Muscle of leg (tissue), 16 donors: ENCODE measurements at places on chromosomes 5 and 9.

- no peak for DNase-seq
These were observed 16.9 kb downstream of the ADAMTSL2 start for GRCh38 chr9:133551446-133551845.

- no peak for DNase-seq
These were observed 291.2 kb downstream of the CWC27 start for GRCh38 chr5:65059681-65060598.

GRCh38 chr5:56517011-56517416, 283.9 kb upstream of the ANKRD55 start:
- DNase-seq, result peak; percentile 64

- DNase-seq, result no peak
These were observed 30.2 kb downstream of the RASGEF1C start for GRCh38 chr5:180178531-180179441.

GRCh38 chr9:109893241-109893640, 113.2 kb downstream of the PALM2AKAP2 start:
- DNase-seq, result no peak

GRCh38 chr9:86667307-86667706, 280.0 kb downstream of the GAS1 start:
- no peak for DNase-seq

GRCh38 chr9:107161338-107161737, 121.7 kb upstream of the RAD23B start:
- DNase-seq, result no peak

GRCh38 chr9:133031496-133031911, 707 bp downstream of the GTF3C5 start:
- DNase-seq, result no peak

GRCh38 chr9:77743386-77743785, 95.3 kb upstream of the GNA14 start:
- DNase-seq, result peak; percentile 57

DNA sequence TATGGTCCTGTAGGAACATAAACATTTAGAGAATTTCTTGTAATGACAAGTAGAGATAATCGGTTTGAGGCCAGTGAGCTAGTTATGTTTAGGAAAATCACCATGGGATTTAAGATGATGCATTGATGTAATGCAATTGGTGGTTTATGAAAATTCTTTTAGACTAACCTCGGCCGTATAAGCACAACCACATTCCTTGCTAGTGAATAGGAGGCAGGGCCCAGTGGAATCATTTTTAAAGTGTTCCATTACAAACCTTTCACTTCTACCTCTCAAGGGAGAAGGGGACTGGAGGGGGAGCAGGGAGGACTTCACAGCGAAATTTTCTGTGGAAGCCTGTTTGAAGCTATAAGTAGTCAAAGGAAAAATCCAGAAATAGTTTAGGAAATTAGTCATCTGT, 71.8 kb upstream of the NFIL3 start:
- DNase-seq, result peak; percentile 56

DNA sequence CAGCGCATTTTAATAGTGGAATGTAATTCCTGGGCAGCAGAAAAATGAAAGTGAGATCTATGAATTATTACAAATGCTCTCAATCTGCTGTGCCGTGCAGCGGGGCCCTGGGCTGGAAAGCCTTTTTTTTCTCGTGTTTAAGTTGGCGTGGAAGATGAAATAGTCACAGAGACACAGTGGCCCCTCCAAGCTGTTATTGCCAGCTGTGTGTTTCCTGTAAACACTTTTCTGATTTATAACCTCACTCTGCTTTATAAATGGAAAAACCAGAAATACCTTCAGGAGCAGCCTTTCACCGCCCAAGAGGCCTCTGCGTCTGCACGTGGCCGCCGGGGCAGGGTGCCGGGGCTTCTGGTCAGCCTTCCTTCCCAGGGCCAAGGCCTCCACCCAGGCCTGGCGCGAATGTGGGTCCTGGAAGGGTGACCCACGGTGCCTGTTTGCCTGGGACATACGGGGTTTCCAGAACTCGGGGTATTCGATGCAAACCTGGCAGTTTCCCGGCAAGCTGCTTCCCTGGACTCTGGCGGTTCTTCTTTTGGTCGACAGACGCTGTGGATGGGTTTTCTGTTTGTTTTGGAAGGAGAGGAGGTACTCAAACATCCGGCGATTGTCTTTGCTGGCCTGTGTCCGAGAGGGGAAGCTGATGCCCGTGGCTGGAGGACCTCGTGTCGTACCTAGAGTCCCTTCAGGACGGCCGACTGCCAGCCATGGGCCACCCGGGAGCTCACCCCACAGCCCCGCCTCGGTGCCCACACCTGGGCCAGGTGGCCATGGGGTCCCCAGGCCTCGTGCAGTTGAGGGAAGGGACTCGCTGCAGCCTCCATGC, 256.7 kb downstream of the PARP8 start:
- DNase-seq, result peak; percentile 26

- DNase-seq, result no peak
These were observed 6.4 kb downstream of the ABLIM3 start for GRCh38 chr5:149147676-149148075.

GRCh38 chr9:16321461-16322119, 548.9 kb downstream of the BNC2 start:
- no peak for DNase-seq

DNA sequence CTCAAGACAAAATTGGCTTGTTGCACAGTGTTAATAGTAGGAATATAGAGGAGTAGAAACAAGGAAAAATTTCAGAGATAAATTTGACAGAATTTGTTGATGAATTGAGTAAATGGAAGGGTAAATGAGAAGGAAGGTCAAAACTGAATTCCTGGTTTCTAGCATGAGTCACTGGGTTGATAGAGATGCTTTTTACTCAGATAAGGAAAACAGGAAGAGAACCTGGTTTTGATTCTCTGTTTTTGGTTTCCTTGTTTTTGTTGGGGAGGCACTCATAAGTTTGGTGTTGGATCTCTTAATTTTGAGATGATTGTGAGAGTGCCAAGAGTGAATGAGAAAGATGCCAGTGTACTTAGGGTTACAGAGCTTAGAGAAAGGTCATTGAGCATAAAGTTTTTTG, 7.1 kb downstream of the LRRC70 start:
- no peak for DNase-seq

- DNase-seq, result no peak
These were observed 19.9 kb downstream of the CCNH start for GRCh38 chr5:87392801-87393200.

DNA sequence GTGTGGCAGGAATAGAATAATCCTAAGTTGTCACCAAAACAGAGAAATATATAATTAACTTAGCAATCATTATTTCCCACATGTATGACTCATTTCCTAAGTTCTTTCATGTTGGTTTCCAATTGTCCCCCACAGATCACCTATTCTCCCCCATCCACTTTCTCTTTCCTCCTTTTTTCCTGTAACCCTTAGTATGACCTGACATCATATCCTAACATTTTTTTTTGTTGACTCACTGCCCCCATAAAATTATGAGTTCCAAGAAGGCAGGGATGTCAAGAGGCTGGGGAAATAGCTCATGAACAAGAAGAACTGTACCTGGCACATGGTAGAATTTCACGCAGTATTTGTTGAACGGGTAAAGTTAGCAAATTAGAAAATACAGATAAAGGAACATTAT, 186.7 kb downstream of the DCP2 start:
- no peak for DNase-seq

- DNase-seq, result no peak
These were observed 127.5 kb upstream of the MTAP start for GRCh38 chr9:21674894-21675293.

GRCh38 chr5:124659798-124660197, 86.6 kb downstream of the ZNF608 start:
- DNase-seq, result peak; percentile 83

DNA sequence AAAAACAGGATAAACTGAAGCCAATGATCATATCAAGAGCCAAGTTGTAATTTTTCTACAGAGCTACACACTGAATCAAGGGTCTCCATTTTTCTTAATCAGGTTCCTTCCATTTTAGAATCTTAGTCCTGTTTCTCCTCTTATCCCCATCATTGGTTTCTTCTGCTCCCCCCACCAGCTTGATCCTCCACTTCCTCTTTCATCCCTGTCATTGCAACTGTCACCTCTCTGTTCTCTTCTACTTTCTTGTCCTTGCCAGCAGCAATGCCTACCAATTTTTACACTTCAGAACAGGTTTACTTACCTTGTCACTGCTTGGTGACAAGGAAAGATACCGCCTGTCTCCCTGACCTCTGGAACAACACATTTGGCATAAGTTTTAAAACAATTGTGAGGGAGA, 97.3 kb downstream of the CFAP90 start:
- no peak for DNase-seq

DNA sequence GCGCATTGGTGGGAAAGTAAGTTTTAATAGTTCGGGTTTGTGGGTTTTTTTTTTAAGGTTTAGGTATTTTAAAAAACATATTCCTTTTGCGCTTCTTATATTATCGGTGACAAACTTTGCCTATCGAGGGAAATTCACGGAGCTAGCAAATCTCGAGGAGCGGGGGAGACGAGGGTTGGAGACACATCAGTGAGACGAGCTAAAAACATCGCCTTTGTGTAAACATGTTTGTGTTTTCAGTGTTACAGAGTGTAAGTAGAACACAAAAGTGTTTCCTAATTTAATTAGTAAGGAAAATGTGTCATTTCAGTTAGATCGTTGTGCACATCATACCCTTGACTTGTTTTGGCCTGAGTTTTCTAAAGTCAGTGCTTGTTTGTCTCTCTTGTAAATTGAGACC, 945 bp downstream of the BTF3 start:
- DNase-seq, result no peak

DNA sequence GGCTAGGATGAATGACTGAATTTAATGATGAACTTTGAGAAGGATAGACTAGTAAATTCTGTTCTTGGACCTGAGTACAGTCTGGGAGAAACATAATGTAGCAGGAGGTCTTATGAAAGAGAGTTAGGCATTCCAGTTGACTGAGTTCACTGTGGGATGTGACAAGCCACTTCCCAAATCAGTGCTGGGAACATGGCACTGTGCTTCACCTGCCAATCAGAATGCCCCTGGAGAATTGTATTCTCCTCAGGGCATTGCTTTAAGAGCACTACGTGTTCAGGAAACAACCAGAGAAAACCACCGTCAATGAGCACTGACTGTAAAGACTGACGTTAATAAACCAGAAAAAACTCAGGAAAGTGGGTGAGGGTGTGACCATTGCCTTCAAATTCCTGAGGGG, 1.2 kb downstream of the CCDC107 start:
- no peak for DNase-seq

DNA sequence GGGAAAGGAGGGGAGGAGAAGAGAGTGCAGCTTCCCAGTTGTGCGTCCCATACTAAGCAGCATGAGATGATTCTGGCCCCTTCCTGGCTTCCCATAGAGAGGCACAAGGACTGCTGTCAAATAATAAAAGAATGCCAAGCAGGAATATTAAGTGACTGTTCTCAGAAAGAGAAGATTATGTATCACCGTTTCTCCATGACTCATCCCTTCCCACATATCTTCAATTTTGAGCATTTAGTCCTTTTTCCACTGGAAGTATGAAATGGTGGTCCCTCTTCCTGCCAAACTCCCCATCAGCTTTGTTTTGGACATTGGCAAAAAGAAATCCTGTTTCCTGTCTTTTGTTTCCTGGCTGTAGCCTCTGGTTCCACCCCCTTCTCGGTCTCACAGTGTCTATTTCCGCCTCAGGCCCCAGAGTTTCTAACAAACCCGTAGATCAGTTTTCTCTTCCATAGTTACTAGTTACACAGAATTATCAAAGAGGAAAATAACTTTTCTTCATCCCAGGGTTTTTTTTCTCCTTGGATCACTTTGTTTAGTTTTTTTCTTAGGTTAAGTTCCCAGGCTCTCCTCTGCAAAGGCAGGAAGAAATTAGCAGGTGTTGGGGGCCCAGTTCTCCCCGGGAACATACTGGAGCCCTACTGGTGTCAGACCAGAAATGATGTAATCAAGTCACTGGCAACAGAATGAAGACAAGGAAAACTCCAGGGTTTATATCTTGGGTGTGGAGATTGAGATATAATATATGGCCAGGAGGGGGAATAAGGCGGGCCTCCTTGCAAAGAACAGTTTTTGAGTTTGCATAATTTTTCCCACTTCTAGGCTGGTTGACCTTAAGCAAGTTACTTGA, 26.4 kb upstream of the ARHGAP26 start:
- DNase-seq, result peak; percentile 96

GRCh38 chr5:152349683-152350526, 55.2 kb downstream of the NMUR2 start:
- peak; percentile 38 for DNase-seq

- DNase-seq, result peak; percentile 14
These were observed 330.4 kb upstream of the KLF4 start for GRCh38 chr9:107819772-107820565.

DNA sequence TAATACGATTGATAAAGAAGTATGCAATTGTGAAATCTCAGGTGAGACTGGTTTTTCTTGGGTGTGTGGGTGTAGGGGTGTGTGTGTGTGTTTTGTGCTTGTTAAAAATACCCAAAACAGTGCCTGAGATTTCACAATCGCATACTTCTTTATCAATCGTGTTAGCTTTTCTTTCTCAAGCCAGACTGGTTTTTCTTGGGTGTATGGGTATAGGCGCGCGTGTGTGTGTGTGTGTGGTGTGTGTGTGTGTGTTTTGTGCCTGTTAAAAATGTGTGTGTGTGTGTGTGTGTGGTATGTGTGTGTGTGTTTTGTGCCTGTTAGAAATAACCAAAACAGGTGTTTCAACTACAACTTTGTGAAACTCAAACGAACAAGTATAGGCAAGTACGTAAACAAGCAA, 53.7 kb downstream of the CERT1 start:
- DNase-seq, result no peak

DNA sequence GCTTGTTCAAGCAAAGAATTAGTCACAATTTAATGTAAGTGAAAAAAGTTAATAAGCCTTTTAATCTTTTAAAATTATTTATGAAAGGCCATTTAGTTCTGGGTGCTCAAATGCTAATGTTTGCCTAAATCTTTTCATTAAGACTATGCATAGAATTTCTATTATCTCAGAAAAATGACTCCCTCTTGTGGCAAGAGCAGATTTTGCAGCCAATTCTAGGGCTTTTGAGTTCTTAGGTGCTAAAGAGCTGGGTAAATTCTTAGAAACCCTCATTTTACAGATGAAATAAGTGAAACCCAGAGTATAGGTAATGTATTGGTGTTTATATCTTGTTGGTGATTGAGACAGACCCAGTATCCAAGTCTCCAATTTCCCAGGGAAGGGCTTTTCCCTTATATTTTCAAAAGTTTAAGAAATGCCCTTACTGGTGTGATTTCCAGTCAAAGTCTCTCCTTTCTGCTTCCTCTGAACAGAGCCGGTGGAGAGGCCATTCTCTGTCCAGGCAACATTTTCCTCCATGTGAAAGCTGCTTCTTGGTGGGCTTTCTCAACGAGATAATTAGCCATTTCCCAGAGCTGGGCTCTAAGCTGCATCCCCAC, 24.1 kb upstream of the PCSK5 start:
- peak; percentile 66 for DNase-seq

DNA sequence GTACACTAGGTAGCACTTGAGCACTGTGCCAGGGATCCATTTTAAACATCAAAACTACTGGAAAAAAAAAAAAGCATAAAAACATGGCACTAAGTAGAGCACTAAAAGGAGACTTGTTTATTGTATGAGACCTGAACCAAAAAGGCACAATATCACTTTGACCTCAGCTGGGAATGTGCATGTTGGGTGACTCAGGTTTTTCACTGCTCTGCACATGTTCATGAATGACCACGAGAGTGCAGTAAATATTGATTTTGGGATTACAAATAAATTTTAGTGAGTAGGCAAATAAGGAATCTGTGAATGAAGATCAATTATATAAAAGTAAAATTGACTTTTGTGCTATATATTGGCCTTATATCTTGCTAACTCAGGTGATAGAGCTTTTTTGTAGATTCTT, 11.8 kb downstream of the RMI1 start:
- no peak for DNase-seq

- DNase-seq, result peak; percentile 55
These were observed 174.6 kb downstream of the FAM174A start for GRCh38 chr5:100709771-100710170.

- DNase-seq, result peak; percentile 85
These were observed 544.7 kb upstream of the KLF4 start for GRCh38 chr9:108033976-108034964.
